ENCODE measurements at places on chromosomes 7 and 10.

GRCh38 chr10:113616244-113617074 lies 47.4 kb downstream of the NRAP start:
- DNase-seq: no peak

GRCh38 chr10:13079776-13080050 lies 20.2 kb upstream of the OPTN start:
- DNase-seq: no peak

DNA sequence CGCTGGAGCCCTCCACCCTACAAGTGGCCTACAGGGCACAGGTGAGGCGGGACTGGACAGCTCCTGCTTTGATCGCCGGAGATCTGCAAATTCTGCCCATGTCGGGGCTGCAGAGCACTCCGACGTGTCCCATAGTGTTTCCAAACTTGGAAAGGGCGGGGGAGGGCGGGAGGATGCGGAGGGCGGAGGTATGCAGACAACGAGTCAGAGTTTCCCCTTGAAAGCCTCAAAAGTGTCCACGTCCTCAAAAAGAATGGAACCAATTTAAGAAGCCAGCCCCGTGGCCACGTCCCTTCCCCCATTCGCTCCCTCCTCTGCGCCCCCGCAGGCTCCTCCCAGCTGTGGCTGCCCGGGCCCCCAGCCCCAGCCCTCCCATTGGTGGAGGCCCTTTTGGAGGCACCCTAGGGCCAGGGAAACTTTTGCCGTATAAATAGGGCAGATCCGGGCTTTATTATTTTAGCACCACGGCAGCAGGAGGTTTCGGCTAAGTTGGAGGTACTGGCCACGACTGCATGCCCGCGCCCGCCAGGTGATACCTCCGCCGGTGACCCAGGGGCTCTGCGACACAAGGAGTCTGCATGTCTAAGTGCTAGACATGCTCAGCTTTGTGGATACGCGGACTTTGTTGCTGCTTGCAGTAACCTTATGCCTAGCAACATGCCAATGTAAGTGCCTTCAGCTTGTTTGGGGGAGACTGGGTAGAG lies at the start of gene COL1A2:
Gene COL1A2, plus strand, starts transcription at position 459 of the 704 bp plus-strand sequence. Its CDS starts 137 bp downstream, at position 596.
- no peak for DNase-seq

GRCh38 chr7:107230334-107230733 lies 61.5 kb downstream of the HBP1 start:
- no peak for DNase-seq

DNA sequence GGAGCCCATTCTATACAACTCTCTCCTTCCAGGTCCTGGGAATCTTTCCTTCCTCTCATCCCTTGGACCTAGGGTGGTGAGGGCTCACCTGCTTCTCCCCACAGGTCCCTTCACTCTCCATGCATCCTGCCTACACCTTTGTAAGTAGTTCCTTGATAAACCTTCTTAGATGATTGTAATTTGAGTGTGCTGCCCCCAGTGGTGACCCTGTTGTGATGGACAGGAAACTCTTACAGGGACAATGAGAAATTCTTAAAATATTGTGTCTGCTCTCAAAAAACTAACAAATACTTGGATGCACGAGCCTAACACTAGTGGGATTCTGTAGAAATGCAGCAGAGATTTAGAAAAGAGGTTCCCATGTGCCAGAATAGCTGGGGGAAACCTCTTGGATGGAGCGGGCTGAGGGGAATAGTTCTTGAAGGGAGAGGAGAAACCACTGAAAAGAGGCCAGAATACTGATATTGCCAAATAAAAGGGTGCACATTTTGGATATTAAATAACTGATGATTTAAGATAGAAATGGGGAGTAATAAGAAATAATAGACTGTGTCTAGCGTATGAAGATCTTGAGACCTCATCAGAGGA lies 6.7 kb upstream of the PAXIP1 start:
- DNase-seq: no peak

- DNase-seq: peak; percentile 77
Measured at GRCh38 chr7:74449809-74450397, 3.8 kb upstream of the GTF2IRD1 start.

- no peak for DNase-seq
Measured at GRCh38 chr7:140284062-140284461, 107.3 kb upstream of the KDM7A start.

DNA sequence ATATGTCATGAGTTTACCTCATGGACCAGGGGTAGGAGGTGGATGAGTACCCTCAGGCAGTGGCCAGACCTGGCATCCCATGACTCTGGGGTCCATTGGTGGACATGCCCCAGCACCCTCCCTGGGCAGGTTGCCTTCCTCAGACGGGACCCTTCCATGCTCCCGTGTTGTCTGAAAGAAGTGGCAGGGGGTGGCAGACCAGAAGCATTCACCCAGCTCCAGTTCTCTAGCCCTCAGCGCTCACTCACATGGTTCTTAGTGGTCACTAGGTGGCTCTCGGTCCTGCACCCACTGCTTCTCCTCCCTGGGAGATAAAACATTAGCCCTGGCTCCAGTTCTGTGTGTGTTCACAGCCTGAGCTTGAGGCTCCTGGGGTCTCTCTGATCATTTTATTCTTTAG lies 6.0 kb downstream of the RBP3 start:
- no peak for DNase-seq

GRCh38 chr10:123624086-123624485 lies 42.1 kb upstream of the GPR26 start:
- no peak for DNase-seq

- DNase-seq: no peak
Measured at GRCh38 chr7:781186-781849, 51.0 kb upstream of the SUN1 start.

DNA sequence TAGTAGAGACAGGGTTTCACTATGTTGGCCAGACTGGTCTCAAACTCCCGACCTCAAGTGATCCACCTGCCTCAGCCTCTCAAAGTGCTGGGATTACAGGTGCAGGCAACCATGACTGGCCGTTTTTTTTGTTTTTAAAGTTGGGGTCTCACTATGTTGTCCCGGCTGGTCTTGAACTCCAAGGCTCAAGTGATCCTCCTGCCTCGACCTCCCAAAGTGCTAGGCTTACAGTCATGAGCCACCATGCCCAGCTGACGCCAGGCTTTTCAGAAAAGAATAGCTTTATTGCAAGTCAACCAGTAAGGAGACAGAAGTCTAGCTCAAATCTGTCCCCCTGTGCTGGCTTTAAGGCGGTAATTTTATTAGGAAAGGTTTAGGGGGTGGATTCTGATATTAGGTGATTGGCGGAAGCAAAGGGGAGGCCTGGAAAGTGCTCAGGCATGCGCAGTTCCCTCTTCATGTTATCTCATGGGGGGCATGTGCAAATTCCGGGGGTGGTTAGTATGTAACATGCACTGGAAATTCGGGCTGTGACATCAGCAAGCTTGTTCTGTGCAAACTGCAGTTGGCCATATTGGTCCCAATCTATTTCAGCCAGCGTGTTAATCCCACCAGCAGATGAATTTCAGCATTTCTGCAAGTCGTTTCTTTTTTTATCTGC lies 42.7 kb downstream of the LIMK1 start:
- no peak for DNase-seq

Measured in D721Med (cell line).